ENCODE measurements at places on chromosomes 2 and 18.

GRCh38 chr2:237156031-237156856, 70.6 kb downstream of the COPS8 start:
- no peak for DNase-seq

GRCh38 chr2:87403893-87404175, 344.1 kb upstream of the PLGLB2 start:
- DNase-seq: no peak

DNA sequence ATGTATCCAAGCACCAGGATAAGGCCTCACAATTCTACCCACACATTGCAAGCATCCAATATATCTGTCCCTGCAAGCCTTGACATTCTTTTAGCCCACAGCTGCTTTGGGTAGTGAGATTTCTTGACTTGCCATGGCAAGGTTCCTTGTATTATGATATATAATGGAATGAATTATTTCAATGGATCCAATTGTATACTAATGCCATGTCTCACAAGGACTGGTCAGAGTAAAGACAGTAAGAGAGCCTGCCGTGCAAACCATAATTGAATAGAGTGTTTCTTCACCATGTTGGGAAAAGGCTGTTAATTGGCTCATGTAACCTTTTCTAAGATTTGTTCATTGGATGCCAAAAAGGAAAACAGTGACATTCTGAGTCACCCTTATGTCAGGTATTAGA, 64.3 kb upstream of the RBBP8 start:
- no peak for DNase-seq

DNA sequence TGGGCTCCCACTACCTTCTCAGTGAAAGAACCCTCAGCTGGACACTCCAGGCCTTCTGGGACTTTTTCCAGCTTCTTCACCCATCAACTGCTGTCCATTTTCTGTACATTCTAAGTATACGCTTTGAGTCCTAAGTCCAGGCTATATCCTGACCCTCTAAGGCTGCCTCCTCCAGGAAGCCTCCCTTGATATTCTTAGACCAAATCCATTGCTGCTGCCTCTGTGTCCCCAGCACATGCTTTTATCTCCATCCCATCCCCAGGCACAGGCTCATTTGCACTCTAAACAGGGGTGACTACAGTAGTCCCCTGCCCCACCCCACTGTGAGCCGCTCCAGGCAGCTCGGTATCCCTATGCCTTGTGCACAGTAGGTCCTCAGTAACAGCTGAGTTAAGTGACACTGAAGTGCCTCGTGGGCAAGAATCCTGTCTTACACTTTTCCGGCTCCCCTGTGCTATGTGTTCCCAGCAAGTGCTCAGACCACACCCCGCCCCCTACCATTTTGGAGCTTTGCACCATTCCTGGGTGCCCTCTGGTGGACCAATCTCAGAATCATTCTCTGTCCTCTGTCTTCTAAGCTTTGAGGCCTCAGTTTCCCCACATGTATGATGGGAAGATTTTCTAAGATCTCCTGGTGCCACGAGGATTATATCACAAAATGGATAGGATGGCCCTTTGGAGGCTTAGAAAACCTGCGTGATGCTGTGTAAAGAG, 34.9 kb downstream of the EMX1 start:
- no peak for DNase-seq

DNA sequence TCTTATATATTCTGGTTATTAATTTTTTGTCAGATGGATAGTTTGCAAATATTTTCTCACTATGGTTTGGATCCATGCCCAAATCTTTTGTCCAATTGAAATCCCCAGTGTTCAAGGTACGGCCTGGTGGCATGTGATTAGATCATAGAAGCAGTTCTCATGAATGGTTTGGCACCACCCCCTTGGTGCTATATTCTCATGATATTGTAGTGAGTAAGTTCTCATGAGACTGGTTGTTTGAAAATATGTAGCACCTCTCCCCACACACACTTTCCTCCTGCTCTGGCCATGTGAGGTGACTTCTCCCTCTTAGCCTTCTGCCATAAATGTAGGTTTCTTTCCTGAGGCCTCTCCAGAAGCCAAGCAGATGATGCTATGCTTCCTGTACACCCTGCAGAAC, 107.7 kb upstream of the KYNU start:
- DNase-seq: no peak

DNA sequence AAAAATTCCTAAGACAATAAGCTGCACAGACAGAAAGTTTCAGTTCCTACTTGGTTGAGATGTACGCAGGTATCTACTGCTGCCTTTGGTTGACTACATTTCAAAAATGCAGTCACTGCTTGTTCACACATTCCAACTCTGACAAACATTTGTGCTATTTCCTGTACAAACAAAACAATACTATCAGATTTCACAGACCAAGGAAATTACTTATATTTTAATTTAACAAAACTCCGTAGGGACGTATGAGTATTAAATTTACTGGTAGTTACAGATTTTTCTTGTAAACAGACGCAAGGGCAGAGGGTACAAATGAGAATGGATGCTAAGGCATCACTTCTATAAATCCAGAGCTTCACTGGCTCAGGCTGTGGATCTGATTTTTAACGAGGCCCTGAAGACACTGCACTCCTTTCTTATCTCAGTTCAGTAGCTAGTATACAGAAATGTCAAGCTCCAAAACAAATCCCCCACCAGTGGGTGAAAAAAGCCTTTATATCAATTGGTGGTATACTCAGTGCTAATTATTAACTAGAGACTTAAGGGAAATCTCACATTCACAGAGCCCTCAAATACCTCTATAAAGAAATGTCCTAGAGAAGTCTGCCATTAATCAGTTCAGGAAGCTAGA, 31.7 kb upstream of the TTC32 start:
- DNase-seq: no peak

- DNase-seq: no peak
Observed at GRCh38 chr2:66534461-66534860, 99.5 kb downstream of the MEIS1 start.
